Nasal cavity respiratory epithelium epithelial cell of viscerocranial mucosa (primary cell): ENCODE measurements at places on chromosomes 16 and 17. TPM values are rescaled to one million over a fixed set of nuclear protein-coding genes. Genes with fewer than 3 reads are reported as not detected.

Gene KRTAP3-1
- total RNA-seq = not detected in 2 replicates

Gene GJD3
- 0.07 TPM in 1 of 2 replicates, not detected in the other for total RNA-seq

Gene GPR142
- not detected in 2 replicates for total RNA-seq

Gene DNAAF8
- under 0.01 and 0.28 TPM in 2 replicates for total RNA-seq

Gene HASPIN
- 0.34 and 0.50 TPM in 2 replicates for total RNA-seq

Gene ZG16B
- total RNA-seq = 0.68 and 4.1 TPM in 2 replicates

Gene RAMP2
- total RNA-seq = not detected in 2 replicates

Gene PLK1
- 0.34 and 1.00 TPM in 2 replicates for total RNA-seq

Gene ORC6
- 2.5 and 2.7 TPM in 2 replicates for total RNA-seq

Gene SEPTIN12
- total RNA-seq = not detected in 2 replicates

Gene LRRC37A3
- total RNA-seq = 4.1 and 11.0 TPM in 2 replicates

Gene FBXO39
- under 0.01 and 0.36 TPM in 2 replicates for total RNA-seq
